ENCODE measurements at places on chromosomes 7 and 10. TPM values are rescaled to one million over a fixed set of nuclear protein-coding genes. Genes with fewer than 3 reads are reported as not detected.

ELAPOR2 gene
- 1.3 TPM for total RNA-seq

ANKRD30A gene
- total RNA-seq: not detected

ADIRF gene
- 2.3 TPM for total RNA-seq

TRIM73 gene
- total RNA-seq: 0.18 TPM

SPDYE5 gene
- total RNA-seq: not detected

HK1 gene
- total RNA-seq: 90.5 TPM

R3HCC1L gene
- 14.7 TPM for total RNA-seq

PTTG1IP2 gene
- not detected for total RNA-seq

EN2 gene
- not detected for total RNA-seq

SAMD9L gene
- total RNA-seq: 6.4 TPM

OR2A5 gene
- total RNA-seq: not detected

SP8 gene
- not detected for total RNA-seq

IFIT1B gene
- total RNA-seq: not detected

TNS3 gene
- total RNA-seq: 64.3 TPM

POP7 gene
- total RNA-seq: 14.9 TPM

PVRIG gene
- not detected for total RNA-seq

KEL gene
- total RNA-seq: not detected

DPP6 gene
- total RNA-seq: not detected

PAX4 gene
- not detected for total RNA-seq

NHLRC2 gene
- total RNA-seq: 15.3 TPM

ADAP1 gene
- total RNA-seq: 2.2 TPM

ANKRD26 gene
- 8.6 TPM for total RNA-seq

AGBL3 gene
- total RNA-seq: 0.28 TPM

PAPOLB gene
- total RNA-seq: under 0.01 TPM
